Cardiac septum (tissue), 1 donor: ENCODE measurements at places on chromosomes 1 and 21.
A peak's percentile ranks its signal among the peaks of the same experiment; 100 is the strongest.

DNA sequence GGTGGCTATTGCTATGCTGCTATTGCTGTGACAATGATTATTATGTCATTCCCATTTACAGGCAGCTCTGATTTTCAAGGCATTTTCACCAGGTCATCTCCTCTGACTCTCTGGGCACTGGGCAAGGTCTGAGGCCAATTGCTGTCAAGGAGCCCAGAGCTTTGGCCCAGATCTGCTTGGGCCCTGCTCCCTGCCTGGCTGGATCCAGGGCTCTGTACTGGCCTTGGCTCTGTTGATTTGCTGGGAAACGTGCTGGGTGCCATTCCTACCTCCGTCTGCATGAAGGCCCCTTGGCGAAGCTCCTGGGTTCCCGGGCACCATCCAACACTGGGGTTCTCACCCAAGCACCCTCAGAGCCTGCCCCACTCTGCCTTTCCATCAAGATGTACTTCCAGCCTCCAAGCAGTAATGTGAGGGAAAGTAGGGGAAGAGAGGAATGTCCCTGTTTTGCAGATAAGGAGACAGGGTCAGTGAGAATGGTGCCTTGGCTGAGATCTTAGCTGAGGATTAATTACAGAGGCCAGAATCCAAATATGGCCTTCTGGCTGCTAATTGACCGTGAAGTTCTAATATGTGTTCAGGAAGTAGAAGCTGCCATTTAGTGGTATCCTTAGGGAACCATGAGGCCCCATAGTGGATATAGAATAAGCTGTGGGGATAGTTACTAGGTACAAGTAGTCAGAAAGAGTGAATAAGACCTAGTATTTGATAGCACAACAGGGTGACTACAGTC lies 63.9 kb downstream of the HTR6 start:
- no peak for DNase-seq

DNA sequence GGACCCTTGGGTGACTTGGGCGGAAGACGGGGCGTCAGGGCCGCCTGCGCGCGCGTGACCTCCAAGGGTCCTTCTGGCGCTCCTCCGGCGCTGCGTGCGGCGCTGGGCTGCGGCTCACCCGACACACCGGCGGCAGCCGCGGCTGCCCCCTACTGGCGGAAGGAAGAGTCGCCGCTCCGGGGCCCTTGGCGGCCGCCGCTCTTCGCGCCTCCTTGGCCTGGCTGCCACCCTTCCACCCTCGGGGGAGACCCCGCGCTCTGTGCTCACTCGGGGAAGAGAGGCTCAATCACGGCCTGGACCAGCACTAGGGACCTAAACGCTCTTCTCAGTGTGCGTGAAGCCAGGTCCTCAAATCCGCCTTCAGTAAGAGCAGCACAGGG lies 89.7 kb downstream of the DMRTA2 start:
- no peak for DNase-seq

- no peak for DNase-seq
Measured at GRCh38 chr1:224867715-224868114, 61.8 kb upstream of the DNAH14 start.

GRCh38 chr1:230119340-230119739 lies 52.3 kb downstream of the GALNT2 start:
- DNase-seq: no peak

DNA sequence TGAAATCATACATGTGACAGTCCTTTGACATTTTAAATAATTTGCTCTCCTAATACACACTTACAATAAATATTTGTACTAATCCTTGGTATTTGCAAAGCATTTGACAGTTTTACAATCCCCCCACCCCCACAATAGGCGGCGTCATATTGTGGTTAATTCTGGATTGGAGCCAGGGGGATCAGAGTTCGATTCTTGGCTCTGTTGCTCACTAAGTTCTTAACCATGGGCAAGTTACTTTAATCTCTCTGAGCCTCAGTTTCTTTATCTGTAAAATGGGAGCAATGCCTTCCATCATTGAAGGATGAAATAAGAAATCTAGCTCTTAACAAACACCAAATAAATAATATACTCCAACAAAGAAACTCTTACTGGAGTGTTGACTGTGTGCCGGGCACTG lies 23.8 kb downstream of the CACNA1S start:
- DNase-seq: no peak

DNA sequence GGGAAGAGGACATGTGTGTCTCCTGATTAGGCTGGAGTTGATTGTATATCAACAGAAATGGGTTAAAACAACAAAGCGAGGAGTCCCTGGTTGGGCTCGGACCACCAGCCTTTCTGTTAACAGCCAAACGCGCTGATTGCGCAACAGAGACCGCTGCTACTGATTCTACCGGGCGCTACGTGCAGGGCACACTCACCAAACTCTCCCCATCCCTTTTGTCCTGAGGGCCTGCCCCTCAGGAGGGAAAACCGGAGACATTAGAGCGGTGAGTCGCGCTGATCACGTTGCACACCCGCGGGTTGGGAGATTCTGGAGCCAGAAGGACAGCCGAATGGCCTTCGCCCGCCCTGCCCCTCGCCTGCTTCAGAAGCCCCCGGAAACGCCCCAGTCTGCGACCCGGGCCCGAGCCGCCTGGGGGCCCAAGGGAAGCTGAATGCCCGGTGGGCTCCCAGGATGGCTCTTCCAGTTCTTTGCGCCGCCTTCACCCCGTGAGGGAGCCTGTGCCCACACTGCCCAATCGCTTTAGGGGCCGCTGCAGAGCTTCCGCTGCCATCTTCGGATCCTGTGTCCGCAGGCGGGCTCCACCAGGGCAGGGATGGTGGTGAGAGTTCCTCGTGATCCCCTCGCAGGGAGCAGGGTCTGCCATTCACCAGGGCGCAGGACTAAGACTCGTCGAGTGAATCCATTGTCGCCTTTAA lies 165.4 kb upstream of the NBPF11 start:
- DNase-seq: no peak

- no peak for DNase-seq
Measured at GRCh38 chr1:229148041-229148671, 122.8 kb upstream of the RAB4A start.

DNA sequence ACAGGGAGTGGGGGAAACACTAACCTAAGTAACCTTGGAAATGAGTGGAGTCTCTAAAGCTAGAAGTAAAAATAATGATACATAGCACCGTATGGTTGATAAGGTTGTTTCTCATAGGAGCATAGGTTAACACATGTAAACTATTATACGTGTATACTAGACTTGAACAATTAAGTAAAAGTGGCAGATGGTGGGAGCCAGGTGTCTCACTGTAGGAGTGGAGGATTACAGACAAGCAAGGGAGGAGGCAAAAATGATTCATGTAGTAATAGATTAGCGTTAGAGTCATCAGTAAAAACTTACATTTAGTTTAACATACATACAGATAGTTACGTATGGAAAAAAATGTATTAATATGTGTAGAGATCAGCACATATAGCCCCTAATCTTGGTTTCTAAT lies 138.4 kb upstream of the DSCAM start:
- DNase-seq: no peak

DNA sequence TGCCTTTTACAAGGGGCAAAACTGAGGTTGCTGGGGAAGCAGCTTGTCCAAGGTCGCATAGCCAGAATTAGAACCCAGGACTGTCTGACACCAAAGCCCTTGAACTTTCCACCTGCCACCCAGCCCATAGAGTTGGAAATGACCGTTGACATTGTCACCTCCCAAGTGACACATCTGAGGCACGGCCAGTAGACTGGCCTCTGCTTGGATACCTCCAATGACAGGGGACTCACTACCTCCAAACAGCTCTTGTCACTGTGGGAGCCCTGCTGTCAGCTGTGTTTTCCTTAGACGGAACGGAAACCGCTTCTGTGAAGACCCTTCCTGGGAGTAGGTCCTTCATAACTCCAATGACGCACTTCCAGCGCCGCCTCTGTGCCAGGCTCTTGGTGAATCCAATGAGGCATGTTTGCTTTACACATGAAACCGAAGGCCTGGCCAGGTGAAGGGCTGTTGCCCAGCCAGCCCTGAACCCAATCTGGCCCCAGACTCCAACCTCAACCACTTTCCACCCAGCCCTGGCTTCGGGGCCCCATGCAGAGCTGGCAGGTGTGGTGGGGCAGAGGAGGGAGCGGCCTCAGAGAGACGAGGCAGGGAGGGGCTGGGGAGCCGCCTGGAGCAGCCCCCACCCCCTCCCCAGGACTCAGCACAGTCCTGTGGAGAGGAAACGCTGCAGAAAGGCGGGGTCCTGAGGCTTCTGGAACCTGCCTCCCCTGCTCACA lies 109.2 kb upstream of the IFFO2 start:
- DNase-seq: no peak

- DNase-seq: no peak
Measured at GRCh38 chr21:41364308-41364707, 2.5 kb downstream of the MX2 start.

DNA sequence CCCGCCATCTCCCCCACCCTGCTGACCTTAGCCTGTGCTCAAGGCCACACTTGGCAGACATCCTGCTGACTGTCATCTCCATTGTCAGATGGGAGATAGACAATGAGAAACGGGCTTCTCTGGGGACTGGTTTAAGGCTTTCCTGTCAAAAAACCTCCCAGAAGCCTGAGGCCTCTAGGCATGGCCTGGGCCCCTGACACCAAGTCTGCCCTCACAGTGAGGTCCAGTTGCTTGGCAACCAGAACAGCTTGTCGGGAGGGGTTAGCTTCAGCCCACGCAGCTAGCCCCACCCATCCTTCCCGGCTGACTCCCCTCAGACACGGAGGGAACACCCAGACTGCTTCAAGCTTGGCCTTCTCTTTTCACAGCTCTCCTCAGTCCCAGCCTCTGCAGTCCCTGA lies 11.0 kb downstream of the PLEKHA6 start:
- DNase-seq: peak; percentile 87

GRCh38 chr1:244035358-244035757 lies 15.7 kb upstream of the ZBTB18 start:
- no peak for DNase-seq

- DNase-seq: no peak
Measured at GRCh38 chr1:237791592-237791991, 99.1 kb downstream of the ZP4 start.

GRCh38 chr1:108699375-108700332 lies 7.5 kb downstream of the PRPF38B start:
- no peak for DNase-seq

DNA sequence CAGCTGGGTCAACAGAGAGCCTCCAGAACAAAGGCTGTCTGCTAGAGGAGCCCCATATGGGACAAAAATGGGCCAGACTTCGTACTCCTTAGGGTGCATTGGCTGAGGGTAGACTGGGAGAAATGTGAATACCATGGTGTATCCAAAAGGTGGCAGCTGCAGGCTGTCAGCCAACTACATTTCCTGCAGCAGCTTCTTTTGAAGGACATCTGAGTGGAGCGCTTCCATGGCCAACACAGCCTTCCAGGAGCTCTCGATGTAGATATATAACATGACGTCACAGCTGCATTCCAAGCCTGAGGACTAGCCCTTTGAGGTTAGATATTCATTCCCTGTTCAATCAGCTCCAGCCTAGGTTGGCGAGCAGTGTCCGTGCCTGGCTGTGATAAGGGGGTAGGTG lies 107.7 kb downstream of the MAB21L3 start:
- DNase-seq: no peak

DNA sequence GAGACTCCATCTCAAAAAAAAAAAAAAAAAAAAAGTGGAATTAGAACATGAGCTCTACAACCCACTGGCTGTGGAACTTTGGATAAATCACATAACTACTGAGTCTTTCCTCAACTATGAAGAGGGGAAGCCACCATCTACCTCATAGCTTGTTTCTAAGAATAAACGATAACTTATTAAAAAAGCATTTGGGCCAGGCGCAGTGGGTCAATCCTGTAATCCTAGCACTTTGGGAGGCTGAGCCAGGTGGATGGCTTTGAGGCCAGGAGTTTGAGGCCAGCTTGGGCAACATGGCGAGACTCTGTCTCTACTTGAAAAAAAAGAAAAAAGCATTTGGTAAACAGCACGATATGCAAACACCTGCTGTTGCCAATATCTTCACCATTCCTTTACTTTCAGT lies 31.8 kb upstream of the MEF2D start:
- no peak for DNase-seq

GRCh38 chr1:246479061-246479460 lies 28.0 kb downstream of the SMYD3 start:
- DNase-seq: no peak

- DNase-seq: no peak
Measured at GRCh38 chr1:209844695-209845407, 17.1 kb downstream of the UTP25 start.

DNA sequence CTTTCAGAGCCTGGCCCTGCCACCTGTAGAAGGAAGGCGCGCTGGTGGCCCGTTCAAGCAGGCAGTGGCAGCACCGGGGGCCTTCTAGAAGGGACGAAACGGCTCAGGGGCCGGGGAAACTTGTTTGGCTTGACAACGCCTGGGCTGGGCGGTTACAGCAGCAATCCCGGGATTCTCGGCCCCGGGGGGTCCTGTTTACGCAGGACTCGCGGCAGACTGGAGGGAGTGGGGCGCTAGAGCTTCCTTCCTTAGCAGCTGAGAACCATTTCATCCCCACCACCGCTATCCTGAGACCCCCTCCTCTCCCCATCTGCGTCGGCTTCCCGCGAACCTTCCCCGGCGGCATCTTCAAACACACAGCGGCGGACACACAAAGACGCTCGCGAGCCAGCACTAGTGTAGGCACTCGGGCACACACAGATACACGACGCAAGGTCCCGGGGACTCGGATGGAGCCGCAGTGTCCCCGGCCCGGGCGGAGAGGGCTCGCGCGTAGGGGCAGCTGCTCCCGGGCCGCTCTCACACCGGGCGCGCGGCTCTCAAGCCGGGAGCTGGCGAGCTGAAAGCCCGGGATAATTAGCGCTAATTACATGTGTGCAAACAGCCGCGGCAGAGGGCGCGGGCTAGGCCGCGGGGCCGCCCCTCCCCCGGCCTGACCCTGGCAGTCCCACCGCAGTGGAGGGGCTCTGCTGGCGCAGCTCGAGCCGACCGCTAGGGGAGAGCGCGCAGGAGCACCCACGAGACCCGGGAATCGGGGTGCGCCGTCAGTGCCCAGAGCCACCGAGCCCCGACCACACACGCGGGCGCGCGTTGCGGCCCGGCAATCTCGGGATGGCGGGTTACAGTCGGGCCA lies 271.4 kb downstream of the FOXD2 start:
- no peak for DNase-seq

DNA sequence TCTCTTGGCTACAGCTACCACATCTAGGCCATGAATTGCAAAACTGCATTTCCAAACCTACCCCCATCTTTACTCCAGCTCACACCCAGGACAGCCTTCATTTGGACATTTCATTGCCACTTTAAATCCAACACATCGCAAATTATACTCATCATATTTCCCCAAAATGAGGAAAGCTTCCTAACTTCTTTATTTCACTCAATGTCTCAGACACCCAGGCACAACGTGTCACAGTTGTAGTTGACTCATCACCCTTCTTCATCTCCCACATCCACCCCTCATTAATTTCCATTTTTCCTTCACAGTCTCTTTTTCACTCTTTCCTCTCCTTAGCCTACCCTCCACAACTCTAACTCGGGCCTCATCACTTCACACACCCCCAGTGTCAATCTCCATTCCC lies 6.7 kb downstream of the OTUD7B start:
- DNase-seq: no peak

GRCh38 chr1:223853748-223854147 lies 8.0 kb upstream of the TP53BP2 start:
- DNase-seq: no peak

DNA sequence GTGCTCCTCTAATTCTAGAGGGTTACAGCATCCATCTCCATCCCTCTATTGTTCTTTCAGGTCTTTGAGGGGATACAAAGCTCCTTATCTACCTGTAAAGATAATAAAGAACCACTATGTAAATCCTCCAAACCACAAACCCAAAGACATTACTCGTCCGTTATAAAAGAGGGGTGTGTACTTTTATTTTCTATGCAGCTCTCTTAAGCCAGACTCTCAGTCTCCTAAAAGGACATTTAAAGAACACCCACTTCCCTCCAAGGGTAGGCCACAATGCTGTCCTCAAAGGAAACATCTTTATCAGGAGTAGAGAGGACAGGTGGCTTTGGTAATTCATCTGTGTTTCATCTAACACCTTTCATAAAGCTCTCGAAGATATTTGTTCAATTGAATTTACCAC lies 67.9 kb upstream of the DYNLT5 start:
- DNase-seq: no peak
